ENCODE measurements at places on chromosomes 13 and 19.

GRCh38 chr13:87954091-87954490, 282.9 kb downstream of the SLITRK5 start:
- DNase-seq: no peak

- no peak for DNase-seq
Measured at GRCh38 chr13:45105895-45106294, 14.4 kb upstream of the GTF2F2 start.

DNA sequence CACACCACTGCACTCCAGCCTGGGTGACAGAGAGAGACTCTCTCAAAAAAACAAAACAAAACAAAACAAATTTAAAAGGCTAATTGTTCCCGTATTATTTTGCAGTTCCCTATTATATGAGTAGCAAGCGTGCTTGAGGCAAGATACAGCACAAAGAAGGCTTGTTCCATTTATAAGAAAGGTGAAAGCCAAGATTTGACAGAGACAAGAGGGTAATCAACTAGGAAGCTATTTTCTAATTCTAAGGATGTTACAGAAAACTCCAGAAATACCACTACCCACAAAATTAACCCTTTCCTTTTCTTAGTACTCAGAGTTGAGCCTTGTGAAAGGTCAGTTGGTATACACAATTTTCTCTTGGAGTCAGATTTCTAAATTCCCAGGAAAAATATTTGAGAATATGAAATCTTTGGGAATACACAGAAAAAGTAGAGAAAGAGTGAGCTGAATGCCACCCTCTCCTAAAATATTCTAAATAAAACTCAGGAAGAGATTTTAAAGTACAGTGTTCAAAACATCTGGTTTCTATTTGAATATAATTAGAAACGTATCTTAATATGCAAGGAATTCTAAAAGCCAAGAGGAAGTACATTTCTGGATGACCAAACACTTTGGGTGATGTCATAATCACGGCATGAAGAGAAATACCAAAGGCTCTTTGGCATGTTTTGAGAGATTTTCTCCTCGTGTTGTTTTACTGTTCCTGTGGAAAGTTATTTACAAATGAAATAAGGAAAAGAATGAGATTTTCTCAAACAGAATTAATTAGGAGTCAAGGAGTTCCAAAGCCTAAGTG, 63.0 kb upstream of the FLT1 start:
- no peak for DNase-seq

- DNase-seq: peak; percentile 51
Measured at GRCh38 chr19:13234518-13234917, 84.3 kb downstream of the IER2 start.

GRCh38 chr19:11038511-11038910, 50.8 kb upstream of the LDLR start:
- no peak for DNase-seq

DNA sequence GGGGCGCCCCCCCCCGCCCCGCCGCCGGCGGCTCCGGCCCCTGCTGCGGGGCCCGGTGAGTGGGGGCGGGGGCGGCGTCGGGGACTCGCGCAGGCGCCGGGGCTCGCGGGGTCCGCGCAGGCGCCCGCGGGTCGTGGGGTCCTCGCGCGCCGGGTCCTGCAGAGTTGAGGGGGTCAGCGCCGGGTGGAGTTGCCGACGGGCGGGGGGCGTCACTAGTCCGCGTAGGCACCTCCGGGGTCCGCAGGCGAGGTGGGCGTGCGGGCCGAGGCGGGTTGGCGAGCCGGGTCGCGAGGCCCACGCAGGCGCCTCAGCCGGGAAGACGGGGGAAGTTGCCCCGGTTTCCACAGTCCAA, 365 bp downstream of the PPP6R1 start:
- no peak for DNase-seq

- DNase-seq: no peak
Measured at GRCh38 chr13:28449826-28450773, 44.8 kb downstream of the FLT1 start.

- peak; percentile 5 for DNase-seq
Measured at GRCh38 chr19:45954156-45954555, 19.5 kb downstream of the NOVA2 start.

DNA sequence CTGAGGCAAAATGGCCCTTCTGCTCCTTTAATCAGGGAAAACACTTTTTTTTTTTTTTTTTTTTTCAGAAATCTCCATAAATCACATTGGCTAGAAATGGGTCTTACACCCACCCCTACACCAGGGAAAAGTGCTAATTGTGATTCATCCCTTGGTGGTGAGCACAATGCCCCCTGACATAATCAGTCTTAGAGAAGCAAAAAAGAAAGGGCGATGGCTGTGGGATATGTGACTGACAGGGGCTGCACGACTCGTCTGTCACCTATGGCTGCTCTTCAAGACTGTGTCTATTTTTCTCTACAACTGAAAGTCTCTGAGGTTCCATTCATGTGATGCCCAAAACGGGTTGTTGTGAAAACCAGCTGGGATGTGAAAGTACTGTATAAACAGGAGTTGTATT, 3.6 kb upstream of the GPC6 start:
- no peak for DNase-seq

GRCh38 chr19:1402411-1403070, 1.2 kb upstream of the GAMT start:
- DNase-seq: no peak

DNA sequence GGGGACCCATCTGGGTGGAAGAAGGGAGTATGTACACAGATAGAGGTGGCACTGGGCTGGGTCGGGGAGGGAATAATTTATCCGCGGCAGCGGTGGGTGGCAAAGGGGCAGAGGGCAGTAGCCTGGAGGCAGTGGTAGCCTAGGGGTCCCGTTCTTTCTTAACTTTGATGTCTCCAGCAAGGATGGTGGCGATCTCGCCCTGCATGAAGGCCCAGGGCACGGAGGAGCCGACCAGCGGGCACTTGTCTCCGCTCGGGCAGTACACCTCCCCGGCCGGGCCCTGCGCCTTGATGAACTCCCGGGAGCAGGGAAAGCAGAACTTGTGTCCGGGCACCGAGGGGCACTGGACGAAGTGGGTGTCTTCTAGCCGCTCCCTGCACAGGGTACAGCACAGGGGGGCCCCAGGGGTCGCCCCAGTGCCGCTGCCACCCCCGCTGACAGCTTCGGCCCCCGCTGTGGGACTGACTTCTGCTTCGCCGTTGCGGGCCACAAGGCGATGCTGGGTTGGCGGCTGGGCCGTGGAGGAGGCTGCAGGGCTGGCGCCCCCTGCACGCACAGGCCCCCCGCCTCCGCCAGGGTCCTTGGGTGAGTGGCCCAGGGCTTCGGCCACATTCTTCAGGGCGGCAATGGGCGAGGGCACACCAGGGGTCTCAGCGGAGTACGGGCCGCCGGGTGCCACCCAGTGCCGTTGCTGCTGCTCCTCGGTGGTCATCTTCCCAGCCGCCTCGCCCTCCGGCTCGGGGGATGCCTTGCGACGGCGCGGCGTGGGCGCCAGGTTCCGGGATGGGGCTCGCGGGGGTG, 1.9 kb downstream of the IRF2BP1 start:
- no peak for DNase-seq

DNA sequence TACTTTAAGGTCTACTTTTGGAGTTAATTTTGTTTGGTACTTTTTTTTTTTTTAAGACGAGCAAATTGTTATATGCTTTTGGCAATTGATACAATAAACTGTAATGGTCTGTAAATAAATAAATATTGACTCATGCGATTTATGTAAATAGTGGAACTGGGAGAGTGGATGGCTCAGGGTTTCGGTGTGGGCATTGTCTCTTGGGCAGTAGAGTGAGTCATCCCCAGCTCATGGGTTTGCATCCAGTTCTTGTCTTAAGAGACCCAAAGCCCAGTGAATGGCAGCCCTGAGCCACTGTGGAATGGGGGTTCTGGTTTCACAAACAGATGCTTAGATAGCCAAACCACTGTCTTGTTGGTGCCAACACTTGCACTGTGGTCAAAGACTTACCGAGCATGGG, 33.0 kb downstream of the FGF9 start:
- no peak for DNase-seq

GRCh38 chr13:40288259-40288658, 378.2 kb downstream of the FOXO1 start:
- no peak for DNase-seq

GRCh38 chr19:41868120-41868988, 8.3 kb downstream of the RPS19 start:
- no peak for DNase-seq

DNA sequence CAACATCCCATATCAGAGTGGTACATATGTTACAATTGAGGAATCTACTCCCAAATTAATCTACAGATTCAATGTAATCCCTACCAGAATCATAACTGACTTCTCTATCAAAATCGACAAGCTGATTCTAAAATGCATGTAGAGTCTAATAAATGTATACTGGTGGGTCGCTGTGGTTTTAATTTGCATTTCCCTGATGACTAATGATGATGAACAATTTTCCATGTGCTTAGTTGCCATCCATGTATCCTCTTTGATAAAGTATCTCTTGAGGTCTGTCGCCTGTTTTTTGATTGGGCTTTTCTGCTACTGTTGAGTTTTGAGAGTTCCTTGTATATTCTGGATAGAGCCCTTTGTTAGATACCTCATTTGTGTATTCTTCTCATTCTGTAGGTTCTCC, 43.8 kb downstream of the KLF12 start:
- DNase-seq: no peak

GRCh38 chr13:76879883-76880270, 6.3 kb downstream of the KCTD12 start:
- no peak for DNase-seq

DNA sequence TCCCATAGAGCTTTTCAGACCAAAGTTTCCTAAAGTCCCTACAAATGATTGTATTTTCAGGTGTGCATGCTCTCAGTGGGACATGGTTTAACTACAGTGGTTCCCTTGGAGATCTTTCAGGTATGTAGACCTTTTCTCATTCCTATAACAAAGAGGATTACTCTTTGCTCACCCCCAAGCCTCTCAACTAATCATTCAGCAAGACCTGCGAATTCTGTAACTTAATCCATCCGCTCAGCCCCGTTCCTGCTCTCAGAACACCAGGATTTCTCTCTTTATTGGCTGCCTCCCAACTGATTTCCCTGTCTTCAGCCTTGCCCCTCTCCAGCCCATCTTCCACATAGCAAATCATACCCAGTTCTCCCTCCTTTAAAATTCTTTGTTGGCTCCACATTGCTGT, 253.6 kb downstream of the MTUS2 start:
- DNase-seq: no peak

GRCh38 chr19:4970558-4971423, 1.9 kb downstream of the KDM4B start:
- DNase-seq: no peak

GRCh38 chr13:24043590-24044350, 116.8 kb upstream of the SPATA13 start:
- no peak for DNase-seq

DNA sequence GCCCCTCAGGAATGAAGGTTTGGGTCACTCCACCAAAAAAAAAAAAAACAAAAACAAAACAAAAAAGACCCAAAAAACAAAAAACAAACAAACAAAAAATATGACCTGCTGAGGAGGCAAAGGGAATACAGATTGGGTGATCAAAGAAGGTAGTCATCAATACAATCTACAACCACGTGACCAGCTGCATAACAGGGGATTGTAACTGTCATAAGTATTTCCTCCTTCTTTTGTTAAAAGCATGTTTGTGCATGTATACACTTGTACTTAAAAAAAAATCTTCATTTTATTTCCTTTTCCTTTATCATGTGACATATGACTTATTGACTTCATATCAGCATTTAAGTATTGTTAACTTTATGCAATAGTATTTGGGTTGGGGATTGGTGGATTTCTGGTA, 165.1 kb upstream of the IRS2 start:
- no peak for DNase-seq

- DNase-seq: no peak
Measured at GRCh38 chr19:36125557-36125956, 10.3 kb downstream of the TBCB start.

- DNase-seq: peak; percentile 54
Measured at GRCh38 chr13:110308656-110309359, 1.7 kb downstream of the COL4A2 start.

- no peak for DNase-seq
Measured at GRCh38 chr13:59474696-59475095, 689.0 kb downstream of the DIAPH3 start.

GRCh38 chr13:100363874-100364273, 224.7 kb downstream of the GGACT start:
- DNase-seq: no peak

DNA sequence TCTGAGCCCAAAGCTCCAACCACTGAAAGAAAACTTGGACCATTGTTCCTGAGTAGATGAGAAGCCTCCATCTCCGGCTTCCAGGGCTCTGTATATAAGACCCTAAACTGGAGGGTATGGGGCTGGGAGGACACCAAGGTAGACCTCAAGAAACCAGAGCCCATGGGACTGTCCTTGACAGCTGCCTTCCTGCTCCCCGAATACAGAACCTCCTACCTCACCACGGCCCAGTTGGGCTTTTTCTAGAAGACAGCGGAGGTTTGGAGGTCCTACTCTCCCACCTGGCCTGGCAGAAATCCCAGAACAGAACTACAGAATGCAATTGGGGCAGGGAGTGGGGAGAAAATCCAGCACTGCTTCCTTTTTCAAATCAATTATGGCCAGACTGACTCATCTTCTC, 177.3 kb upstream of the ZNF507 start:
- DNase-seq: no peak

- no peak for DNase-seq
Measured at GRCh38 chr13:40061466-40062450, 406.3 kb downstream of the COG6 start.

DNA sequence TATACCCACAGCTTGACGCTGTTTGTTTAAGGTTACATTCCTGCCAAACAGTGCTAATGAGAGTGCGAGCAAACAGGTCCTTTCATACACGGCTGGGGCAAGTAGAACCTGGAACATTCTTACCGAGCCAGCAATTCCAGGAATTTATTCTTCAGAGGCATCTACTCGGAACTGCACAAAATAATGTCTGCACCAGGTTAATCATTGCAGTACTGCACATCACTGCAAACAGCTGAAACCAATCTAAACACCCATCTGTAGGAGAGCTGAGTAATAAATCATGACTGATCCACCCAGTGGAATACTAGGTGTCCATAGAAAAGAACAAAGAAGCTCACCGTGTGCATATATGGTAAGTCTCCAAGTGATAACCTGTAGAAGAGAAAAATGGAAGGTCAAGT, 1.2 kb upstream of the ZNF579 start:
- no peak for DNase-seq

DNA sequence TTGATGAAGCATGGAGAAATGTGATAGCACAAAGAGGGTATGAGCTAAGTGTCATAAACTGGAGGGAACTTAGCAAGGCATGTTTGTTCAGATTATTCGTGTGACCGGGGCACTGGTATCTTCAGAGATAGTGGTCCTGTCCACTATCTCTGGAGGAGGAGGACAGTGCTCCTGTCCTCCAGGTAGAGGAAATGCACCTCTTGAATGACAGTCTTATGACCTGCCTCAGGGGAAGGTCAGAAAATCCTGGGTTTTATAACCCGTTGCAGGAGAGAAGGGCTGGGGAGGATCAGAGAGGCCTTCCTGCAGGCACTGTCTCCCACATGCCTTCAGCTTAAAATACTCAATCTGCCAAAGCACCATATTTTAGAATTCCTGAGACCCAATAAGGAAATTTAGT, 213.5 kb upstream of the UBL3 start:
- DNase-seq: no peak

DNA sequence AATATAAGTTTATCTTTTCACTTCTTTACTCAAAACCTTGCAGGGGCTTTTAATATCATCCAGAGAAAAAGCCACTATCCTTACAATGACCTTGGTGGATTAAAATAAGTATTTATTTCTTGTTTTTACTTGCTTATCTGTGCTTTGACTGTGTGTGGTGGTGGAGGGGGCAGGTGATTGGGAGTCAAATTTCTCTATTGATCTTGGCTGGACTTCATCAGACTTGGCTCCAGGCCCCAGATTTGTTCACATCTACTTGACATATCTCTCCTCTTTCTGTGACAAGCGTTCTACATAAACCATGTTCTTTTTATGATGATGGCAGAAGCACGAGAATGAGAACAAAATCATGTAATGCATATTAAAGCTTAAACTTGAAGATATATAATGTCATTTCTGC, 670.8 kb downstream of the PCDH17 start:
- DNase-seq: no peak

Data from large intestine (tissue), 12 donors.